ENCODE measurements at places on chromosomes 2 and 18.

DNA sequence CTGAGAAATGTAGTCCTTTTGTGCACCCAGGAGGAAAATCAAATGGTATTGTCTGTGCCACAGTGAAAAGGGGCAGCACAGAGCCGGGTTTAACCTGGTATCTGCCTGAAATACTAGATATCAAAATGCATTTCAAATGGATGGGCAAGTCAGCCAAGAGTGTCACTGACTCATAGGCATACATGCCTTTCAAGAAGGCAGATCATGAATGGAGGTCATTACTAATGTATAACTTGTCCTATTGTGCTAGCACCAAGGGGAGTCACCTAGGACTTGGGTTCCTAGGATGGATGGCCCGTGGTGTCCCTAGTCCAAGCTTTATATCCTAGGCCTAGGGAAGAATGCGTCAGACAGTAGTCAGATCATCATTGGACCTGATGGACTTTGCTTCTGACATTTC lies 49.9 kb downstream of the TCF7L1 start:
- DNase-seq: no peak

DNA sequence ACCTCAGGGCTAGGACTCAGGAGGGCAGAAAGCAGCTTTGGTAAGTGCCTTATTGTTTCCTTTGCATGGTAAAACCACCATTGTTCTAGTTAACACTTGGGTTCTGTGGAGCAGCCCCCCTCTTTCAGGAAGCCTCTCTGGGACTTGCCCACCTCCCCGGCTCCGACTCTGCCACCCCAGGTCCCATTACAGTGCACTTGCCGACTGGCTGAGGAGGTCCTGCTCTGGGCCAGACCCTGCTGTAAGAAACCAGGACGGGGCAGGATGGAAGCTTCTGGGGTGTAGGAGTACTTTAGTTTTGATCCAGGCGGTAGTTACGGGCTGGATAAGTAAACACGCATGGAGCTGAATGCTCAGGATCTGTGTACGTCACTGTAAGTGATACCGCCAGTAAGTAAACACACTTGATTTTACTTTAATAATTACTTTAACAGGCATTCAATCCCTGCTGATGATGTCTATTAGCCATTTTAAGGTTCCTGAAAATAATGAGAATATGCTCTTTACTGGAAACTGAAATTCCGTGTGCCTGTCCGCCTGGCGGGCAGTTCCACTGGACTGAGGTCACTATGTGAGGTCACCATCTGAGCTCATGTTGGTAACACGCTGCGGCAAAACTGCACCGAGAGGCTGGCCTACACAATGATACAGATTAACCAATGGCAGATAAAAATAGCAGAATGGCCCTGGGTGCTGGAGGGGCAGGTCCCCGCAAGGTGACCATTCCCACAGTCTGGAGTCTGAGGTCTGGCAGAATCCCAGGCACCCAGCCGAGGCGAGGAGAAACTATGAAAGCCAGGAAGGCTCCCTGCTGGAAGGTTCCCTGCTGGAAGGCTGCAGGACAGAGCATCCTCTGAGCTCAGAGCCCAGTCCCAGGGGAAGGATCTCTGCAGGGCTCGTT lies 25.2 kb downstream of the HS1BP3 start:
- no peak for DNase-seq

- DNase-seq: peak; percentile 23
Observed at GRCh38 chr2:30208453-30208852, 22.9 kb upstream of the LBH start.

DNA sequence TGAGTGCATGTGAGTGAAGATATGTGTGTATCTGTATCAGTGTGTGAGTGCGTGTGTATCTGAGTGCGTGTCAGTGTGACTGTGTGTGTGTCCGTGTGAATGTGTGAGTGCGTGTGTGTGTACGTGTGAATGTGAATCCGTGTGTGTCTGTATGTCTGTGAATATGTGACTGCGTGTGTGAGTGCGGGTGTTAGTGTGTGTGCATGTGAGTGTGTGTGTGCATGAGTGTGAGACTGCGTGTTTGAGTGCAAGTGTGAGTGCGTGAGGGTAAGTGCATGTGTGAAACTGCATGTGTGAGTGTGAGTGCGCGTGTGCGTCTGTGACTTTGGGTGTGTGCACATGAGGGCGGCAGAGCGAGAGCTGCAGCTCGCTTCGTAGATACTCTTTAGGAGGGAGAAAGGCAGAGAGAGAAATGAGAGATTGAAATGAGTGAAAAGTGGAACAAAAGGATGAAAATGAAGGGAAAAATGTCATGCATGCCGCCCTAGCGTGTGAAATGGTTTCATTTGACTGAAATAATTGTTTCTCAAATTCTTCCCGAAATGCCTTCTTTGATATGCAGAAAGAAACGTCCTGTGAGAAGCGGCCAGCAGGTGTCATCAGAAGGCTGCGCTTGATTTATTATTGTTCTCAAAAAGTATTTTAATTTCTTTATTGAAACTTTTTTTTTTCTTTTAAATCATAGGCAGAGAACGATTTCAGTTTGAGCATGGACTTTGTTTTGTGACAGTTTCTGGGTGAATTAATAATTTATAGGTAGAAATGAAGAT lies 25.6 kb downstream of the ZNF407 start:
- DNase-seq: no peak

DNA sequence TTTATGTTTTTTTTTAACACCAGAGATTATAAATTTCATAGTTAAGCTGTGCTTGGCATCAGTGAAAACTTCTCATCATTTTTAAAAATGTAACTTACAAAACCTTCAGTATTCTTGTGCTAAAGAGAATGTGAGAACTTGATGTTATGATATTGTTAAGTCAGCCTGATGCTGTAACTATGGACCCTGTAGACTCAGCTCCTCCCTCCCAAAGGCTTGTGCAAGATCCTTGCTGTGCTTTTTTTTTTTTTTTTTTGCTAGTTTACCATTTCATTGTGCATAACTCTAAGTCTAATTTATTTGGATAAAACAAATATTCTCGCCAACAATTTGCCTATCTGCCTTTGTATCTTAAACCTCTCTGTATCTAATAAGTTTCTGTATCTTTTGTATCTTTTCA lies 12.9 kb upstream of the TFPI start:
- DNase-seq: no peak

- no peak for DNase-seq
Observed at GRCh38 chr2:170812710-170813600, 3.7 kb upstream of the GAD1 start.

GRCh38 chr2:173990970-173991819 lies 26.0 kb upstream of the SP3 start:
- DNase-seq: no peak

DNA sequence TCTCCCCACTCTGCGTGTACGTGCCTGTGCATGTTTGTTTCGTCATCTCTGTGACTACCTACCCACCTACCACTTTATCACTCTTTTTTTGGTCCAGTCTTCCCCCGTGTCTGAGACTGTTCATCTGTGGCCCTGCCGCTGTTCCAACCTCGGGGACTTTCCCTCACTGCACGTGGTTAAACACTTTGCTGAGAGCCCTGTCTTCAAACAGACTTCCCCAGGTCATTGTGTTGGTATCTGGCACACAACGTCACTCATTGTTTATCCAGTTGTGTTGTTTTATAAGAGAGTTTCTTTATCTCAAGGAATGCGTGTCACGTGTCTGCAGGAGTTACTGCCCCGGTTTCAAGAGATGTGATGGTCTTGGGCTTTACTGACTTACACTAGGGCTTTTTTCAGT lies 262.0 kb upstream of the RASGRP3 start:
- DNase-seq: no peak

- DNase-seq: no peak
Observed at GRCh38 chr2:199696048-199696447, 154.9 kb downstream of the FTCDNL1 start.

DNA sequence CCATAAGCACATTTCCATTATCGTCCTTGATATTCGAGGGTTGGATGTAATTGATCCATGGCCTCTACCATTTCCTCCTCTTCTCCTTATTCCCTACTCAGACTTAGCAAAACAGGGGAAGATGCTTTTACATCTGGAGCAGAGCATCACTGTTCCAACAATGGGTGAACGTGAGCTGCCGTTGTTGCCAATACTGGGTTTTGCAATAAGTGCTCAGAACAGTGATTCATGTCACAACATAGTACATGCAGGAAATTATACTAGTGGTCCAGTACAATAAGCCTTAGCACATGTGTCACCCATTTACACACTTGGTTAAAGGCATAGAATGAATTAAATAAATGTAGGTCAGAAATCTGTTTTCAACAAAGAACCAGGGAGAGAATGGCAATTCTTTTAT lies 112.4 kb downstream of the DCC start:
- DNase-seq: no peak

- DNase-seq: no peak
Observed at GRCh38 chr2:45845566-45845965, 194.1 kb downstream of the PRKCE start.

DNA sequence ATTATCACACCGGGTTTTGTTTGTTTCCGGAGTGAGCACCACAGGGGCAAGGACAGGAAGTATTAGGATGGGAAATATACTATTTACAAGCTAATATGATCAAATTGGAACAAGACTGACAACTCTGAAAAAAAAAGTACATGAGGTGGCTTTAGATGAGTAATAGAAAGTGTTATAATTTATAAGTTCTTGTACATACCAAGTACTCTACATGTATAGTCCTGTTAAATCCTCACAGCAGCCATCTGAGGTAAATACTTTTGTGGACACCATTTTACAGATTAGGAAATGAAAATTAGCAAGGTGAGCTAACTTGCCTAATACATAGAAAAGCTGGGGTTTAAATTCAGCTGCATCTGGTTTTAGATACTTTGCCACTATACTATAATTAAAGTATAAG lies 11.2 kb downstream of the FAP start:
- no peak for DNase-seq

DNA sequence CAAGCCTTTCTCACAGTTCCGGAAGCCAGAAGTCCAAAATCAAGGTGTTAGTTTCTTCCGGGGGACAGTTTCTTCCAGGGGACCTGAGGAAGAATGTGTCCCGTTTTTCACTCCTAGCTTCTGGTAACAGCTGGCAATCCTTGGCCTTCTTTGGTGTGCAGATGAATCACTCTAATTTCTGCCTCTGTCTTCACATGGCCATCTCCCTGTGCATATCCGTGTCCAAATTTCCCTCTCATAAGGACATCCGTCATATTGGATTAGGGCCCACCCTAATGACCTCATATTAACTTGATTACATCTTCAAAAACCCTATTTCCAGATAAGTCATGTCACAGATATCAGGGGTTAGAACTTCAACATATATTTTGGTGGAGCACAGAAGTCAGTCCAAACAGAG lies 141.4 kb downstream of the ZEB2 start:
- no peak for DNase-seq
